Fibroblast of villous mesenchyme (primary cell): ENCODE measurements at places on chromosomes 7 and 10. TPM values are rescaled to one million over a fixed set of nuclear protein-coding genes. Genes with fewer than 3 reads are reported as not detected.

Gene ARHGEF35
- 0.97 and 3.0 TPM in 2 replicates for total RNA-seq

Gene ZNF425
- total RNA-seq: 2.9 and 3.5 TPM in 2 replicates

Gene TMEM140
- total RNA-seq: 3.5 and 5.2 TPM in 2 replicates

Gene NFE2L3
- total RNA-seq: 6.1 and 6.9 TPM in 2 replicates

Gene SPDYE5
- total RNA-seq: not detected in 2 replicates

Gene INTS1
- total RNA-seq: 45.3 and 69.9 TPM in 2 replicates

Gene SMO
- 1.3 and 2.3 TPM in 2 replicates for total RNA-seq

Gene PTPN12
- 53.8 and 78.6 TPM in 2 replicates for total RNA-seq

Gene TM9SF3
- 92.1 and 147 TPM in 2 replicates for total RNA-seq

Gene SAMD9L
- total RNA-seq: 18.0 and 40.6 TPM in 2 replicates

Gene PDZD7
- 1.7 and 1.9 TPM in 2 replicates for total RNA-seq

Gene SPDYE8
- total RNA-seq: not detected in 2 replicates

Gene STEAP1
- 12.6 and 21.6 TPM in 2 replicates for total RNA-seq

Gene DRGX
- total RNA-seq: not detected in 2 replicates

Gene CDK14
- total RNA-seq: 29.0 and 41.0 TPM in 2 replicates

Gene ANXA8
- 3.9 and 7.4 TPM in 2 replicates for total RNA-seq

Gene ENTPD7
- total RNA-seq: 43.2 and 48.4 TPM in 2 replicates

Gene SBDS
- 77.6 and 108 TPM in 2 replicates for total RNA-seq

Gene PRKCQ
- under 0.01 TPM in 2 replicates for total RNA-seq

Gene CPA2
- 0.32 TPM in 1 of 2 replicates, not detected in the other for total RNA-seq

Gene PDGFA
- total RNA-seq: 43.2 and 86.7 TPM in 2 replicates

Gene NAMPT
- 160 and 180 TPM in 2 replicates for total RNA-seq

Gene ERVW-1
- not detected in 2 replicates for total RNA-seq

Gene CALHM3
- total RNA-seq: under 0.01 TPM in 2 replicates

Gene CDK1
- 20.0 and 49.2 TPM in 2 replicates for total RNA-seq

Gene PRSS2
- total RNA-seq: not detected in 2 replicates

Gene GHRHR
- total RNA-seq: not detected in 2 replicates
